ENCODE measurements at places on chromosomes 7 and 10.

DNA sequence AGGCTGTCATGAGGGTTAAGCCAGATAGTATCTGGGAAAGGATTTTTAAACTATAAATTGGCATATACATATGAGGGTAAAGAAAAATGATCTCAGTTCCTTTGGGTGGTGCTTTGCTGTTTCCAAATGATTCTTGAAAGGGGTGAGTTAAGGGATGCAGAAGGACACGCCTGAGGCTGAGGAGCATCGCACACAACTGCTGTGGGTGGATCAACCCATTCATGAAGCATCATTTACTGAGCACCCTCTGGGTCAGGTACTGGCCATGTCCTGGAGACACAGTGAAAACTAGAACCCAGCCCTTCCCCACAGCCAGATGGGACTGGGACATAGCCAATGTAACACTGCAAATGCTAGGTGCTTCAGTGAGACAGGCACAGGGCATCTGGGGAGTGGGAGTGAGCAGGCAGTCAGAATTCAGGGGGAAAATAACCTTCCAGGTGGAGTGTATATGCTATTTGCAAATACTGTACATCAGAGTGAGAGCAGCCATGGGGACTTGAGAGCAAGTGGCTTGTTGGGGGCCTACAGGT is 112.1 kb downstream of the WDFY4 start:
- DNase-seq: no peak

- DNase-seq: no peak
Observed at GRCh38 chr10:96683065-96683464, 37.2 kb downstream of the PIK3AP1 start.

DNA sequence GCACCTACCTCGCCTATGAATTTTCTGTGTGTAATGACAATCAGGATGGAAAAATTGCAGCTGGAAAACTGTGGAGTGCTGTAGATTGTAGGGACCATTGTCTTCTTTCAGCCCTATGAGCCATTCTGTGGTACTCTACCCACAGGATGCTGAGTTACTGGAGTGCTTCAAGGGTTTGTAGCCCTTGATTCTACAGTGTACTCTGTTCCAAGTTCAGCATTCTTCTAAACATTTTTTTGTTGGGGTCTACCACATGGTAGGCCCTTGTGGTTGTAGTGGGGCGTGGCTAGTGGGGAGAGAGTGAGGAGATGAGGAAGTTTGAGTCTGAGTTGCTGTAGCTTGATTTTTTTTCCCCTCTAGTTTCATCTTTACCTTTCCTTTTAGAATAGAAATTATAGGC is 33.5 kb downstream of the REEP3 start:
- no peak for DNase-seq

DNA sequence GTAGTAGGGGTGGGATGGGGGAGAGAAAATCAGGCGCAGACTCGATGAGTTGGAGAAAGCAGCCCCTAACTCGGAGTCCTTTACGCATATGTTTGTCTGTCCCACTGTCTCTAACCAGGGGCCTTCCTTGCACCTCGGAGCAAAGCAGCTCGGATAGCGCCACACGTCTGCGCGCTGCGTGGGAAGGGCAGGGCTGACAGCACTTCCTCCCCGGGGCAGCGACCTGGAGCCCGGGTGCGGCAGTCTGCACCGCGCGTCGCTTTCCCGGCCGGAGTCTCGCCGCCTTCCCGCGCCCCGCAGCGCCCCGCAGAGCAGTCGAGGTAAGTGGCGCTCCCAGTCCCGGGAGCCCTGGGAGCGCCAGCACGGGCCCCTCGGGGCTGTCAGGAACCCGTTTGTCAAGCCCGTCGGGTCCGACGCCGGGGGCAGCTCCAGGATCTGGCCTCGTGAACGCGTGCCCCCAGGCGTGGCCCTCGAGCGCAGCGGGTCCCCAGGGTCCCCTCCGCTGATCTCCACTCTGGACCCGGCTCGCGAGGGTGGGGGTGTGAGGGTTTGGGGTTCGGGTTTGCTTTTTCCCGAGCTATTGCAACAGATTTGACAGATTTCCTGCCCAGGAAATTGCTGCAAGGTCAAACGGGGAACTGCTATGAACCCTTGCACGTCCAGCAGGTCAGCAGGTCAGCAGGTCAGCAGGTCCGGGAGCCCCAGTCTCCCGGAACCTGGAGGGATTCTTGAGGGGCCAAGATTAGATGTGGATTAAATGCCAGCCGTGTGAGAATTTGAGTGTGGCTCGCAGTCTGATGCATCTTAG is 597 bp downstream of the APBB1IP start:
- DNase-seq: no peak

GRCh38 chr10:116730464-116731260 is 11.7 kb downstream of the HSPA12A start:
- DNase-seq: no peak

DNA sequence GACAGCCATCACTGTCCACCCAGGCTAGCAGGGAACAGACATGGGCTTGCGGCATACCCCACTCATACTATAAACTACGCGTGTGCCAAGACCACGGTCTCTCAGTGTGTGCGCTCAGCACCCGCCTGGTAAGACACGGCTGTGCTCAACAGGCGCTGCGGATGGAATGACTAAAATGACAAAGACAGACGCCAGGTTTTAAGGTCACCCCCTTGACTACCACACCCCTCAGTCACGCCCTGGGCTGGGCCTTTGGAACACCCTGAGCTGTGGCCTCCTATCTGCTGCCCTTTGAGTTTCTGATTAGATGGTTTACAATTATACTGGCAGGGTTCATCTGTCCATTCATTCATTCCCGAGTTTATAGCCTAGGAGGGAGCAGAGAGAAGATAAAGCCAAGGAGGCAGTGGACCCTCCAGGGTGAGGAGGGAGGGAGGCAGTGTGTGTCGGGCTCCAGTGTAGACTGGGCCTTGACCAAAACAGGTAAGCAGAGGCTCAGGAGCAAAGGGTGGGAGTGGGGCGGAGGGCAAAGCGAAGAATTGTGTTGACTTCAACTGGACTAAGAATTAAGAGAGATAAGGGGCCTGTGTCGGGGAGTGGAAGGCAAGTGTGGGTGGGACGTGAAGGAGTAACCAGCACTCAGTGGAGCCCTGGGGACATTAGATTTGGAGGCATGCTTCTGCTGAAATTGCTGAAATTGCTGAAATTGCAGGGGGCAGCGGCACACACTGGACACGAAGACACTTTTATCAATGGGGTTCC is 35.0 kb downstream of the TNS3 start:
- DNase-seq: no peak

GRCh38 chr10:87636313-87636915 is 23.3 kb upstream of the PAPSS2 start:
- DNase-seq: no peak

DNA sequence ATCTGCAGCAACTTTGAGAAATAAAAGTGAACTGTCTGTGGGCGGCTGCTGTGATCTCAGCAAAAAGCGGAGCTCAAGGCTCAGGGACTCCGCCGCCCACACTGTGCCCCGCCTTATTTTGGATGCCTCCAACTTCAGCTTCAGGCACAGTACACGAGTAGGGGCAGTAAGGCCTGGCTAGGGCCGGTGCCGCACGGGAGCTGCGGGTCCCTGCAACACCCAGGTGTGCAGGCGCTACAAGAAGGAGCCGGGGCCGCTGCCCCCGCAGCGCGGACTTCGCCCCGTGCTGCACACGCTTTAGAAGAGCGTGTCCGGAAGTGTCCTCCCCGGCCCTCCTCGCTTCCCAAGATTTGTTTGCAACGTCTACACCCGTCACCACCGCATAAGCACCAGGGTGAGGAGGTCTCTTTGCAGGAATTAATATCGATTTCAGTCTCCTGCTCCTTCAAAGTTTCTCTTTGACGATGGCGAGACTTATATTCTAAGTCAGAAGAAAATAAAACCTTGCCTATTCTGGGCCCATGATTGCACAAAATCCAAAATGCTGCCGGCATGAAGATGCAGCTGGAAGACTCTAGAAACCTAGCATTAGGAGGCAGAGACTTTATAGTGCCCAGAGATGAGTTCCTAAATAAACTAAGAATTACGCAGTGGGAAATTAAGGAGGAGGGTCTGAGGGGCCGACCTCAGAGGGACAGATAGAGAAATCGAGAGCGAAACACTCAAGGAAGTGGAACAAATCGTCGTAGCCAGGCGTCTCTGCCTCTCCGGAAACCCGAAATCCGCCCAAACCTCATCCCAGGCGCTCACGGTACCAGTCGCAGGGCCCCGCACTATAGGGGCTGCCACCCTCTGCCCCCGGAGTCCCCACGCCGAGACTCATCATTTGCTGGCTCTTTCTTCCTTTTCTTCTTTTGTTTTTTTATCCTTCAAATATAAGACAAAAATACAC is 6.4 kb downstream of the VAX1 start:
- no peak for DNase-seq

DNA sequence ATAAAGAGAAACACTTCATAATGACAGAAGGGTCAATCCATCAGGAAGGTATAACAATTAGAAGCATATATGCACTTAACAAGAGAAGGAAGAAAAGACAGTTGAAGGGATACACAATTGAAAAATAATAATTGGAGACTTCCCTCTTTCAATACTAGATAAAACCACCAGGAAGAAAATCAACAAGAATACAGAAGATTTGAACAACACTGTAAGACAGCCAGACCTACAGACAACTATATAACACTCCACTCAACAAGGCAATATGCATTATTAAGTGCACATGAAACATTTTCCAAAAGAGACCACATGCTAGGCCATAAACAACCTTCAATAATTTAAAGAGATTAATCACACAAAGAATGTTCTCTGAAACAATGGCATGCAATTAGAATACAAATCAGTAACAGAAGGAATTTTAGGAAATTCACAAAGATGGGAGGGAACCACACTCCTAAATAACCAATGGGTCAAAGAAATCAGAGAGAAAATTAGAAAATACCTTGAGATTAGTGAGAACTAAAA is 35.1 kb downstream of the ZNF438 start:
- DNase-seq: no peak

- no peak for DNase-seq
Observed at GRCh38 chr7:116588225-116588624, 63.4 kb downstream of the CAV1 start.

GRCh38 chr10:44981172-44982113 is 2.8 kb upstream of the DEPP1 start:
- no peak for DNase-seq

- no peak for DNase-seq
Observed at GRCh38 chr10:131982796-131983195, 1.1 kb upstream of the BNIP3 start.

- DNase-seq: no peak
Observed at GRCh38 chr10:86415583-86415982, 49.0 kb upstream of the GRID1 start.

GRCh38 chr7:43754596-43754995 is 3.9 kb upstream of the BLVRA start:
- DNase-seq: no peak

GRCh38 chr7:2405201-2405600 is 1.8 kb downstream of the CHST12 start:
- DNase-seq: no peak

- DNase-seq: no peak
Observed at GRCh38 chr10:84340187-84340586, 11.8 kb downstream of the CCSER2 start.

DNA sequence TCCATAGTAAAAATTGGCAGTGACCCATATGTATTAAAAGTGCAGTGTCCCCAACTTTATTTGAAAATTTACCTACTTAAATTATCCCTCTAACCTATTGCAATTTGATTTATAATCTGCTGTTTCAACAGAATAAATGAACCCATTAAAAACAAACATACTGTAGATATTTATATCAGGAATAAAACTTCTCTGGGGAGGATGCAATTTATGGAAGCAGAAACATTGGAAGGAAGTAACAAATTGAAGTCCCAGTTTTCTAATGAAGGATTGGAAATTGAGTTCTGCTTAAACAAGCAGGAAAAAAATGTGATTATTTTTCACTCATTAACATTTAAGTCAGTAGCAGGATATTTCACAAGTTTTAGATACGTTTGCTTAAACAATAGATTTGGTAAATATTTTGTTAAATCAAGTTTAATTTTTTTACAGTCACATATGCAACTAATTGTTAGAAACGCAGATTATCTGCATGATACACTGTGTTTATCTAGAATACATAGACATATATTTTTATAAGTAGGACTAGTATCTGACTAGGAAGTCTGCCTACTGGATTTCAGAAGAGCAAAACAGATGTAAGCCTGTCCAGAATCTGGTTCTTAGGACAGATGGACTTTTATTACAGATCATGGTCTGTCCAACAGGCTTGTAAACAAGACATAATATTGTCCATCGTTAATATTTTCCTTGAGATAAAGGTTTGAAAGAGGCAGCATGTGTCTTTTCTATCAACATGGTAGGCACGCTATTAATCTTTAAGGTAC is 5.3 kb downstream of the AGMO start:
- DNase-seq: peak; percentile 49

DNA sequence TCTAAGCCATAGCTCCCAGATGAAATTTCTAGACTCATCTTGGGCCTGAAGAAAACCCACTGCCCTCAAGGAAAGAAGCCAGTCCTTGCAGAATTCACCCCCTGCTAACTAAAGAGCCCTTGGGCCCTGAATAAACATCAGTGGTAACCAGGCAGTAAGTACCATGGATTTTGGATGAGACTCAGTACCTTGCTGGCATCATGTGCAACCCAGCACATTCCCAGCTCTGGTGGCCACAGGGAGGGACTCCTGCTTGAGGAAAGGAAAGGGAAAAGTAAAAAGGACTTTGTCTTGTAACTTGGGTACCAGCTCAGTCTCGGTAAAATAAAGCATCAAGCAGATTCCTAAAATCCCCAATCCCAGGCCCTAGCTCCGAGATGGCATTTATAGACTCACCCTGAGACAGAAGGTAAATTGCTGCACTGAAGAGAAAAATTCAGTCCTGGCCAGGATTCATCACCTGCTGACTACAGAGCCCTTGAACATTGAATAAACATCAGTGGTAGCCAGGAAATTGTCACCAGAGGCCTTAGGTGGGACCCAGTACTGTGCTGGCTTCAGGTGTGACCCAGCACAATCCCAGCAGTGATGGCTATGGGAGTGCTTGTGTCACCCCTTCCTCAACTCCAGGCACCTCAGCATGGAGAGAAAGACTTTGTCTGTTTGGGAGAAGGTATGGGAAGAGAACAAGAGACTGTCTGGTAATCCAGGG is 31.2 kb upstream of the SFTPD start:
- DNase-seq: no peak

DNA sequence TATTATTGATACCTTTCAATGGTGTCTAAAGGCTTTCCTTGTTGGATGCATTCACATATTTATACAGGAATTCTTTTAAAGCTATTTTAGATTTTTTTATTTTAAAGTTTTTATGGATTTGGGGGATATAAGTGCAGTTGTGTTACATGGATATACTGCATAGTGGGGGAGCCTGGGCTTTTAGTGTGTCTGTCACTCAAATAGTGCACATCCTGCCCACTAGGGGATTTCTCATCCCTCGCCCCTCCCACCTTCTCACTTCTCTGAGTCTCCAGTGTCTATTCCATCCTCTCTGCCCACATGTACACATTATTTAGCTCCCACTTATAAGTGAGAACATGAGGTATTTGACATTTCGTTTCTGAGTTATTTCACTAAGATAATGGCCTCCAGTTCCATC is 154.0 kb upstream of the MKI67 start:
- DNase-seq: no peak

DNA sequence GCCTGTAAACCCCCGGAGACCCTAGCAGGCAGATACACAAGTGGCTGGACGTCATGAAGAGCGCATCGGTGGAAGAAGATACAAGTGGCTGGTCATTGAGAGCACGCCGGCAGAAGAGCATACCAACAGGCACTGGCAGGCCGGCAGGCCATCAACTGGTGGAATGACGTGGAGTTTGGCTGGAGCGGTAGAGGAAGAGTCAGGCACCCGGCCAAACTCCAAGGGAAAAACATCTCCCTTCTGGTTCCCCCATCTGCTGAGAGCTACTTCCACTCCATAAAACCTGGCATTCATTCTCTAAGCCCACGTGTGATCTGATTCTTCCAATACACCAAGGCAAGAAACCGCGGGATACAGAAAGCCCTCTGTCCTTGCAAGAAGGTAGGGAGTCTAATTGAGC is 113.4 kb upstream of the NPSR1 start:
- DNase-seq: no peak

Data from NCI-H82 (cell line).